ENCODE measurements at places on chromosomes 2 and 18. TPM values are rescaled to one million over a fixed set of nuclear protein-coding genes. Genes with fewer than 3 reads are reported as not detected.

GRCh38 chr2:207113414-207113813, 52.3 kb downstream of the KLF7 start:
- peaks cover 3% of the 10 kb centered on the region for H3K36me3 ChIP-seq
- H3K27ac ChIP-seq, result no peak overlapping the region
- H3K27me3 ChIP-seq, result no peaks in the 10 kb centered on the region

DNA sequence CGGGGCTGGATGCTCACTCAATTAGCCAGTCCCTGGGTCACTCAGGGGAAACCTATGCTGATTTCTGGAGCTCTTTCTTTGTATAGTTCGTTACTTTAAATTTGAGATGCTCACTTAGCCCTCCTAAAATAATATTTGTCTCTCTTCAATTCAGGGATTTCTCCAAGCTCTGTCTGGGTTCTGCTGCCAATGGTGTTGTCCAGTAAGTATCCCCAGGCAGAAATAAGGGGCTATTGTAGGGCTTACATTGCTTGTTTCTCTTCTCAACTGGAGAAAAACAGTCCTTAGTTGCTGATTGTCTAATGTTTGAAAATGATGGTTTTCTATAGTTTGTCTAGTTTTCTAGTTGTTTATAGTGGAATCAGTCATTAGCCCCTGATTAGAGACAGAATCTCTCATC, 5.0 kb downstream of the RAB6C start:
- no peak for DNase-seq
- no peaks in the 10 kb centered on the region for H3K4me1 ChIP-seq
- no peaks in the 10 kb centered on the region for H3K36me3 ChIP-seq
- no peak overlapping the region for H3K27ac ChIP-seq
- H3K27me3 ChIP-seq, result no peaks in the 10 kb centered on the region
- no peak overlapping the region for H3K4me3 ChIP-seq

GRCh38 chr2:207883002-207883780, 113.5 kb upstream of the FZD5 start:
- no peaks in the 10 kb centered on the region for H3K27me3 ChIP-seq
- no peaks in the 10 kb centered on the region for H3K36me3 ChIP-seq
- no peak for DNase-seq

DNA sequence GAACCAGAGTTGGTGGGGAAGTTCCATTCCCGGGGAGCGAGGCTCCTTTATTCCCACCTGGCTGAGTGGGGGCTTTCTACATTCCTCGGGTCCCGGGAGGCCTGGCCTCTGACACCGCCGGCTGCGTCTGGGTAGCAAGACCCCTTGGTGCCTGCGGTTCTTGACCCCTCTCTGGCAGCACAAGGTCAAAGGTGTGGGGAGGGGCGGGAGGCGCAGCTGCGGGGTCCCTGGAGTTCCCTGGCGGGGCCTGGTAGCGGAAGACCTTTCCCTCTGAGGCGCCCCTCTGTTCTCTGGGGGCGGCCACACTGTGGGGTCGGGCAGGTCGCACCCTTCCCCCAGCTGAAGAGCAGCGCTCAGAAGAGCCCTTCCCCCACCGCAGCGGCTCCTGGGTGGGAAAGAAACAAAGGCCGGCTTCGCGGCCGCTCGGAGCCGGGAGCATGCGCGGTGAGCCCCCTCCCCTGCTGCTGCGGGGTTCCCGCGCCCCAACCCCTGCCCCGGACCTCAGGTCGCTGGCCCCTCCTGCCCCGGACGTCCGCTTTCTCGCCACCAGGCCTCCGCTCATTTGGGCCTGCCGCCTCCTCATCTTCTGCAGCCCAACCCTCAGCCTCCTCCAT, 146.3 kb downstream of the ANKRD44 start:
- H3K27ac ChIP-seq, result no peak overlapping the region
- H3K4me1 ChIP-seq, result peaks cover 2% of the 10 kb centered on the region
- no peak overlapping the region for H3K4me3 ChIP-seq
- DNase-seq, result no peak

GRCh38 chr2:150939087-150939486, 322.6 kb downstream of the RBM43 start:
- H3K4me3 ChIP-seq, result no peak overlapping the region
- H3K27me3 ChIP-seq, result no peaks in the 10 kb centered on the region
- DNase-seq, result no peak
- H3K36me3 ChIP-seq, result no peaks in the 10 kb centered on the region
- H3K4me1 ChIP-seq, result no peaks in the 10 kb centered on the region

- peaks cover 1% of the 10 kb centered on the region for H3K4me1 ChIP-seq
- no peak for DNase-seq
- no peaks in the 10 kb centered on the region for H3K36me3 ChIP-seq
- H3K27ac ChIP-seq, result no peak overlapping the region
- H3K27me3 ChIP-seq, result no peaks in the 10 kb centered on the region
- no peak overlapping the region for H3K4me3 ChIP-seq
These were observed 220.4 kb upstream of the CWC22 start for GRCh38 chr2:180227461-180227860.

GRCh38 chr2:11753886-11754699, 7.7 kb downstream of the LPIN1 start:
- no peak for DNase-seq
- no peak overlapping the region for H3K27ac ChIP-seq
- no peaks in the 10 kb centered on the region for H3K36me3 ChIP-seq
- H3K4me3 ChIP-seq, result no peak overlapping the region
- no peaks in the 10 kb centered on the region for H3K4me1 ChIP-seq

- no peaks in the 10 kb centered on the region for H3K36me3 ChIP-seq
- no peak for DNase-seq
- no peak overlapping the region for H3K4me3 ChIP-seq
- H3K27ac ChIP-seq, result no peak overlapping the region
- H3K4me1 ChIP-seq, result peaks cover 4% of the 10 kb centered on the region
These were observed 20.8 kb downstream of the TLK1 start for GRCh38 chr2:171139860-171140259.

DNA sequence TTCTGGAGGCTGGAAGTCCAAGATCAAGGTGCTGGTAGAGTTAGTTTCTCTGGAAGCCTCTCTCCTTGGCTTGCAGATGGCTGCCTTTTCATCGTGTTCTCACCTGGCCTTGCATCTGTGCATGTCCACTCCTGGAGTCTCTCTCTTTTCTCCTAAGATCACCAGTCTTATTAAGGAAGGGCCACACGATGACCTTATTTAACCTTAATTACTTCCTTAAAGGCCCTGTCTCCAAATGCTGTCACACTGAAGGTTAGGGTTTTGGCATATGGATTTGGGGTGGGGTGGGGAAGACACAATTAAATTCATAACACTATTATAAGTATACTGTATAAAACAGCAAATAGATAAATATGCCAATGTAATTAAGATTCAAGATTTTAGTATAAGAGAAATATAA, 402.4 kb upstream of the HS6ST1 start:
- no peak overlapping the region for H3K4me3 ChIP-seq
- H3K4me1 ChIP-seq, result no peaks in the 10 kb centered on the region
- no peaks in the 10 kb centered on the region for H3K27me3 ChIP-seq
- no peak for DNase-seq
- H3K27ac ChIP-seq, result no peak overlapping the region
- H3K36me3 ChIP-seq, result no peaks in the 10 kb centered on the region

DNA sequence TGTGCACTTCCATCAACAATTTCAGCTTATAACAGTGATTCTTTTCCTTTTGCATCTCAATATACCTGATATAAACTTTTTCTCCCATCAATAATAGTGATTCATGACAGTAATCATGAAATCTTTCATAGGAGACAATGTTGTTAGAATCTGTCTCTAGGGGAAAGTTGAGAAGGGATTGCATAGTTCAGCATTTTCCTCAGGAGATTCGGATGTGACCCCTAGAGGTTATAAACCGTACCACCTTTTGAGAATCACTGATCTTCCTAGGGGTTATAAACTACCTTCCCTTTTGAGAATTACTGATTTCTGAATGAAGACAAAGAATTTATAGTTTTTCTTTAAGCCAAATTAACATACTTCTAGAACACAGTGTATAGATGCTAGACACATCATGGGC, 53.0 kb upstream of the GALNT3 start:
- DNase-seq, result no peak
- no peaks in the 10 kb centered on the region for H3K4me1 ChIP-seq
- H3K4me3 ChIP-seq, result no peak overlapping the region
- no peaks in the 10 kb centered on the region for H3K27me3 ChIP-seq
- H3K36me3 ChIP-seq, result no peaks in the 10 kb centered on the region

DNA sequence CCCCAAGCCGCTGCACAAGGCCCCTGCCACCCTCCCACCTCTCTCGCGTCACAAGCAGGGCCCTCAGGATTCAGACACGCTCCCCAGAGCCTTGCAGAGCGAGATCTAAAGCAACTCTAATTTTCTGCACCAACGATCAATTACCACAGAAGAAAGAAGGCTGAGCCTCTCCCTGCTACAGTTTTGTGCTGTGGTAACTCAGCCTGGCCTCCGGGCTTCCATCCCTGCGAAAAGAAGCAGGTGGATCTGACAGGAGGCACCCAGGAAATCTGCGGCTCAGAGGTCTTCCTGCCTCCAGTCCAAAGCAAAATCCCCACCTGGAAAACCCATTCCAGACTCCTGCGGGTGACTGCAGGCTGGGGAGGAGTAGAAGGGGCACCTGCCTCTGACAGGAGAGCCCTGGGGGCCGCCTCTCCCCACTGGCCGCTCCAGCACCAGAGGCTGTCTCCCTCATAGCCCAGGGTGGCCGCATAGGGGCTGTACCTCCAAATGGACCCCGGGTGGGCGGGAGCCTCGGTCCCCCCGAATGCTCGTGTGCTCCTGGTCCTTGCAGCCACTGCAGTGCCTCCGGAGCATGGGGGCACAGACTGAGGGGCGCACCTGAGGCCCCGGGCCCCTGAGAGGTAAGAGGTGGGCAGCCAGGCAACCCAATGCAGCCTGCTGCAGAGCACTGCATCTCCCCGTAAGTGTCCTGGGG, 31.0 kb downstream of the PXDN start:
- no peak overlapping the region for H3K27ac ChIP-seq
- no peak for DNase-seq
- no peaks in the 10 kb centered on the region for H3K36me3 ChIP-seq
- no peak overlapping the region for H3K4me3 ChIP-seq
- no peaks in the 10 kb centered on the region for H3K4me1 ChIP-seq

DNA sequence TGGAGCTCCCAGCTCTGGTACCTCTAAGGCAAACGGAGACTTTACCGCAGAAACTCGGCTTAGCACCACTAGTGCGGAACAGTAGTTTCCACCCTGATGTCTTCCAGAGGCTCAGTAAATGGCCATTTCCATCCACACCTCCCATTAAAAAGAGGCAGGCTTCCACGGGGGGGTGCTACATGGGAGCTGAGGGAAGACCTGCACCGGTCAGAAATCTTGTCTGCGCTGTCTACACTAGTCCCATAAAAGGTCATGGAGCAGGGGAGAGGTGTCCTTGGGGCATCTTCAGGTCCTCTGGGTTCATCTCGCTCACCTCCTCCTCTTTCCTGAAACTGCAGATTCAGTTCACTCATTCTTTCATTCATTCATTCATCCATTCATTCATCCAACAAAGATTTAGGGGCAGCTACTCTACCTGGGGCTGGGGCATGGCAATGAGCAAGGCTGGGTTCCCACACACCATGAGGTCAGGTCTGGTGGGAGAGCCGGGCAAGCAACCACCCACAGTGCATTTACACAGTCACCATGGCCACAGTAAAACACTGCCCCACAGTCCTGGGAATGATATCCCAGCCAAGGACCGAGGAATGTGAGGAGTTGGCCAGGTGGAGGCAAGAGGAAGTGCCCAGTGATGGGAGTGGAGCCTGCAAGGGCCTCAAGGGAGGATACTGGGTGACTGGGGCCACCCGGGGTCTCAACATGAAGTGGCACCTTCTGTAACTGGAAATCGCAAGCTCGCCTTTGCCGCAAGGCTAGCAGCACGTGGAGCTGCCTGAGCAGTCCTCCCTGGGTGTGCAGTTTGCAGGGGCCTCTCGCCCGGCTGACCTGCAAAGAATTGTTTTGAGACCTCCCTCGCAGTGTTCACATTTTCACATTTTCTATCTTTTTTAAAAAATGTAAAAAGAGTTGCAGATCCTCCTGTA, 180.2 kb upstream of the RAB6C start:
- no peak for DNase-seq
- H3K36me3 ChIP-seq, result no peaks in the 10 kb centered on the region
- no peaks in the 10 kb centered on the region for H3K4me1 ChIP-seq

DNA sequence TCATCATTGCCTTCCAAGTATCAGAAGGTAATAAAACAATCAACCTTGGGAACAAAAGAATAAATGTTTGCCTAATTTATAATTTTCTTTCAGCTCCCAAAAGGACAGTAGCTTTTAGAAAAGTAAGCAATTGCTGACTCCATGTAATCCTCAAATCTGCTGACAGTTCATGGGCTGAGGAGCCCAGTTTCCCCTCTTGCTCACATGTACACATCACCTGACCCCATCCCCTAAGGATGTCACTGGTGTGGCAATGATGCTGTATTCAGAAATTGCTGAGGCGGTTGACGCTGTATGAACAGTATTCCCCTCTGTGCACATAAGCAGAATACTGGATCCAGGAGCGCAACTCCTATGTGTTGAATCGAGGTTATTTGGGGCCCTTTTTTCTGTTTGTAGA, 56.1 kb upstream of the LYPD1 start:
- no peak for DNase-seq
- H3K27me3 ChIP-seq, result no peaks in the 10 kb centered on the region
- no peak overlapping the region for H3K27ac ChIP-seq
- H3K4me3 ChIP-seq, result no peak overlapping the region

GRCh38 chr18:11828786-11829432, 22.3 kb upstream of the CHMP1B start:
- DNase-seq, result no peak
- H3K4me3 ChIP-seq, result no peak overlapping the region
- no peak overlapping the region for H3K27ac ChIP-seq
- H3K36me3 ChIP-seq, result no peaks in the 10 kb centered on the region
- no peaks in the 10 kb centered on the region for H3K4me1 ChIP-seq
- H3K27me3 ChIP-seq, result no peaks in the 10 kb centered on the region

- no peaks in the 10 kb centered on the region for H3K36me3 ChIP-seq
- no peak for DNase-seq
- H3K4me3 ChIP-seq, result no peak overlapping the region
- H3K27ac ChIP-seq, result no peak overlapping the region
These were observed 500.7 kb downstream of the METTL4 start for GRCh38 chr18:2070631-2071030.

GRCh38 chr2:171185941-171186340, 25.2 kb upstream of the TLK1 start:
- DNase-seq, result no peak
- no peaks in the 10 kb centered on the region for H3K36me3 ChIP-seq
- no peaks in the 10 kb centered on the region for H3K4me1 ChIP-seq
- H3K27ac ChIP-seq, result no peak overlapping the region
- H3K27me3 ChIP-seq, result no peaks in the 10 kb centered on the region

DNA sequence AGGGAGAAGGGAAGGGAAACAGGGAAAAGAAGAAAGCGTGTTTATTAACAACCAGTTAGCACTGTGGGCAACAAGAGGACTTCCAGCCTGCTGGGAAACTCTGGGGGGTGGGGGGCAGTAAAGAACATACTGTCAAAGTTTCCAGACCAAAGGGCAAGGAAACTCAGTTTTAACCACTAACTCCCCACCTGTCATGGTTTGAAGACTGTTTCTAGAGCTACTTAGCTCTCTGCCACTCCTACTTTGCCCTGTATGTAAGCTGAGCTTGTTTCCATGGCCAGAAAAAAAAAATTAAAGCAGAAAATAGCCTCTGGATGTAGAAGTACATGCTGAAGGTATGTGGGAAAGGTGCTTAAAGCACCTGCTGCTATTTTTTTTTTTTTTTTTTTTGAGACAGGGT, 11.0 kb upstream of the PTPN2 start:
- no peak overlapping the region for H3K4me3 ChIP-seq
- H3K4me1 ChIP-seq, result no peaks in the 10 kb centered on the region
- no peaks in the 10 kb centered on the region for H3K36me3 ChIP-seq
- no peaks in the 10 kb centered on the region for H3K27me3 ChIP-seq
- no peak for DNase-seq

NRBP1 gene
- 99.8 TPM for total RNA-seq

RAB17 gene
- total RNA-seq, result 3.7 TPM

CXCR1 gene
- 3.5 TPM for total RNA-seq

LYPD6B gene
- total RNA-seq, result not detected

CYS1 gene
- total RNA-seq, result 11.4 TPM

ARL4C gene
- total RNA-seq, result 12.5 TPM

Measured in aorta (tissue), 5 donors.